ENCODE measurements at places on chromosomes 7 and 10. TPM values are rescaled to one million over a fixed set of nuclear protein-coding genes. Genes with fewer than 3 reads are reported as not detected.

SFRP4 gene
- 0.27 TPM for total RNA-seq

C10orf62 gene
- not detected for total RNA-seq

FOXP2 gene
- not detected for total RNA-seq

SHH gene
- total RNA-seq: not detected

SMARCD3 gene
- 4.3 TPM for total RNA-seq

NPFFR1 gene
- not detected for total RNA-seq

PAPSS2 gene
- 69.1 TPM for total RNA-seq

HOXA2 gene
- 1.7 TPM for total RNA-seq

HTR5A gene
- total RNA-seq: not detected

LRRTM3 gene
- not detected for total RNA-seq

PNLIPRP3 gene
- not detected for total RNA-seq

CALHM3 gene
- 0.39 TPM for total RNA-seq

PTPRZ1 gene
- not detected for total RNA-seq

ANKRD61 gene
- 1.2 TPM for total RNA-seq

PHYHIPL gene
- total RNA-seq: not detected

GRM3 gene
- not detected for total RNA-seq

ESYT2 gene
- 36.5 TPM for total RNA-seq

ZDHHC4 gene
- 70.0 TPM for total RNA-seq

XPNPEP1 gene
- total RNA-seq: 96.6 TPM

LBX1 gene
- total RNA-seq: not detected

ZNF736 gene
- total RNA-seq: 6.5 TPM

SH2D4B gene
- not detected for total RNA-seq

BCAP29 gene
- 234 TPM for total RNA-seq

CNNM1 gene
- total RNA-seq: 1.6 TPM

SRI gene
- 92.0 TPM for total RNA-seq

LRGUK gene
- total RNA-seq: not detected

NUTM2E gene
- 0.05 TPM for total RNA-seq

ICA1 gene
- total RNA-seq: not detected

TUBAL3 gene
- not detected for total RNA-seq

STYXL1 gene
- 77.7 TPM for total RNA-seq

HTR7 gene
- total RNA-seq: 20.5 TPM

PDZD7 gene
- 0.27 TPM for total RNA-seq

NPM3 gene
- total RNA-seq: 53.3 TPM

MBL2 gene
- not detected for total RNA-seq

PDSS1 gene
- total RNA-seq: 8.4 TPM
